ENCODE measurements at places on chromosomes 2 and 18.

DNA sequence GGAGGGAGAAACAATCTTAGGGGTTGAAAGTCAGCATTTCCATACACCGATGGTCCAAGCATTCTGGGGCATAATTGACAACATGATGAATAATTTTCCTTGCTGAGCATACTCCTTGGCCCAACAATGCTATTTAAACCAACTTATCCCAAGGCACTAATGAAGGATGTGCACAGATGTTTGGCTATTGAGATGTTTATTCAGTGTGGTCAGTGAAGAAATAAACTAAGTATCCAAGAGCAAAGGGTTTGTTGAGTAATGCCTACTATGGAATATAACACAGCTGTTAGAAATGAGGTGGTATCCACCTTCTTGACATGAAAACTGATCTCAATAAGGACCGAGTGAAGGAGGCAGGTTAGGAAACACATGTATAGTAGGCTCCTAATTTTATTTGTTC is 53.9 kb upstream of the RAB6D start:
- DNase-seq: no peak

GRCh38 chr2:203072371-203072770 is 57.7 kb downstream of the NBEAL1 start:
- no peak for DNase-seq

GRCh38 chr2:181673173-181673572 is 7.1 kb downstream of the NEUROD1 start:
- DNase-seq: no peak

DNA sequence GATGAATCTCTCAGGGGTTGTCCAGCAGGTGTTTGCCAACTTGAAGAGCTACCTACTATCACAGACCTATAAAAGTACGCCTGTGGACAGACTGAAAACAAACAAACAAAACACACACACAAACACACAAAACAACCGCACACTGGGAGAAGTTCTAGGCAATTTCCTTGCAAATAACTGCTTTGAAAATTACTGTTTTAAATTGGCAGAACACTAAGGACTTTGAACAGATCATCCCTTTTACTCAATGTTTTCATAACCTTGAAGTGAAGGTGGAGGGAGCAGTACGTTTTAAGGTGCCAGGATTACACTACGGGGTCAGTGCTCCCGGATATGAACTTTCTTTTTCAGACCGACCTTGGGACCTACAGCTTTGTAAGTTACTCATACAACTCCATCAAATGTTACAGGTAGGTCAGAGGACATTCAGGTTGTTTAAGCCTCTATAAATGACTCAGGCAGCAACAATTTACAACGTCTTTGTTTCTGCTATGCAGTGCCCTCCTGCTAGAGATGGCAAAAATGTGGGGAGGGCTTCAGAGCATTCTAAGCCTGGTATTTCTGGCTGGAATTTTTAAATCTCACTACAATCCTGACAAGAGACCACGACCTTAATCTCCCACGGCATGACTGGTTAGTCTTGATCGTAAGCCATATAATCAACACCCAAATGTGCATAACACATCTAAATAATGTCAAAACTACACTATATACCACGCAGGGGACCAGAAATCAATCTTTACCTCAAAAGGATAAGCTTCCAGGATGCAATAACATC is 1.4 kb upstream of the SLC20A1 start:
- DNase-seq: no peak

- DNase-seq: no peak
Observed at GRCh38 chr18:48545757-48546321, 7.0 kb downstream of the CTIF start.

DNA sequence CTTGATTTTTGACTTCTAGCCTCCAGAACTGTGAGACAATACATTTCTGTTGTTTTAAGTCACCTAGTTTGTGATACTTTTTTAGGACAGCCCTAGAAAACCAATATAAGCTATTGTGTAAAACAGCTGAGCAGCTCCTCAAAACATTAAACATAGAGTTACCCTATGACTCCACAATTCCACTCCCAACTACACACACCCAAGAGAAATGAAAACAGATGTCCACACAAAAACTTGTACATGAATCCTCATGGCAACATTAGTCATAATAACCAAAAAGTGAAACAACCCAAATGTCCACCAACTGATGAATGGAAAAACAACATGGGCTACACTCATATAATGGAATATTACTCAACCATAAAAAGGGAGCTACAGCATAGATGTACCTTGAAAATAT is 32.6 kb downstream of the TNS1 start:
- DNase-seq: no peak

- DNase-seq: no peak
Observed at GRCh38 chr2:120764991-120765677, 29.5 kb downstream of the GLI2 start.

DNA sequence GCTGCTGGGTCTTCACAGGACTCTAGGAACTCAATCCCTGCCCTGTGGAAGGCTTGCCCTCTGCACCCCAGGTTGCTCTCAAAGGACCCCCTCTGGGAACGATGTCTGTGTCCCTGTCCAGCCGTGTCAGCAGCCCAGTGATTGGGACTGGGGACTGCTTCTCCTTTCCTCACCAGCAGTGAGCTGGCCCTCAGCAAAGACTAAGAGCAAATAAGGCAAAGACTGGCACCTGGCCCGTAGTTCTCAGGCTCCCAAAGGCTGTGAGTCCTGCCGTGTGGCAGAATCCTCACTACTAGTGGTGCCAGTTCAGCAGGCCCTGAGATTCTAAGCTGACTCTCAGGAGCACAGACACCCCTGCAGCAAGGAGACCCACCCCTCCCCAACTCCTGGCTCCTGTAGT is 47.8 kb downstream of the TMEM163 start:
- DNase-seq: no peak

GRCh38 chr2:53751728-53752127 is 15.9 kb upstream of the CHAC2 start:
- no peak for DNase-seq

GRCh38 chr2:56012221-56012765 is 88.7 kb upstream of the EFEMP1 start:
- DNase-seq: no peak

GRCh38 chr18:37006742-37007141 is 177.8 kb downstream of the KIAA1328 start:
- DNase-seq: no peak

GRCh38 chr2:51969347-51969746 is 937.4 kb upstream of the NRXN1 start:
- no peak for DNase-seq

GRCh38 chr2:156321243-156321904 is 11.1 kb downstream of the NR4A2 start:
- no peak for DNase-seq

DNA sequence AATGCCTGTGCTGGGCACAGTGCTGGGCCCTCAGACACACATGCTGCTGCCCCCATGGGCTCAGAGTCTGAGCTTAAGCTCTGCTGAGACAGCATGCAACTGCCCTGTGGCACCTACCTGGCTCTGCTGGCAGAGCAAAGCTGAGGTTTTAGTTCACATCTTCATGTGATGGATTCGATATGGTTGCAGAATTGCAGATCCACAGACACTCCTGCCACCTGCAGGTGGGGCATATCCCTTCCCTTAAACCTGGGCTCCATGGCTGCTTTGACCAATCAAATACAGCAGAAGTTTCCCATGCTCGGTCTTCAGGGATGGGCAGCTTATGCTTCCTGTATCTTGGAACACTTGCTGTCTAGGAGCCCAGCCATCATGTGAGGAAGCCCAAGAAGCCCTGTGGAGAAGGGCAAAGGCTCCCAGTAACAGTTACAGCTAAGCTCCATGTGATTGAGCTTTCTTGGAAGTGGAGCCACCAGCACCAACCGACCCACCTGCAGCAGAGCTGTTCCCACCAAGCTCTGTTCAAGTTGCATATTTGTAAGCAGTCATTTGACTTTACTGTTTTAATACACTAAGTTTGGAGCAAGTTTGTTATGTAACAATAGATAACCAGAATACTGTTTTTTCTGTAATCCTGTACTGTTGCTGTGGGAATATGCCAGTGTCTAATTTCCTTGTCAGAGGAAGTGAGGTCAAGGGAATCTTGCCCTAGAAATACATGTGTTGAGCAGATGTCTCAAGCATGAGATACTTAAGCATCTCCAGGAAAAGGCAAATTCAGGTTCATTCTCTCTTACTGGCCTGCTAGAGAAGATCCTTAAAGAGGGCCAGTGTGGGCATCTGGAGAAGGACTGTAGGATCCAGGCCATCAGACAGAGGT is 79.3 kb downstream of the SH3RF3 start:
- DNase-seq: no peak

GRCh38 chr2:43219383-43220228 is 6.8 kb downstream of the ZFP36L2 start:
- DNase-seq: peak; percentile 47

- no peak for DNase-seq
Observed at GRCh38 chr2:99096728-99097127, 44.8 kb upstream of the C2orf15 start.

GRCh38 chr2:2484301-2484700 is 153.2 kb upstream of the MYT1L start:
- DNase-seq: no peak

- DNase-seq: no peak
Observed at GRCh38 chr2:11899264-11899818, 152.9 kb downstream of the LPIN1 start.

DNA sequence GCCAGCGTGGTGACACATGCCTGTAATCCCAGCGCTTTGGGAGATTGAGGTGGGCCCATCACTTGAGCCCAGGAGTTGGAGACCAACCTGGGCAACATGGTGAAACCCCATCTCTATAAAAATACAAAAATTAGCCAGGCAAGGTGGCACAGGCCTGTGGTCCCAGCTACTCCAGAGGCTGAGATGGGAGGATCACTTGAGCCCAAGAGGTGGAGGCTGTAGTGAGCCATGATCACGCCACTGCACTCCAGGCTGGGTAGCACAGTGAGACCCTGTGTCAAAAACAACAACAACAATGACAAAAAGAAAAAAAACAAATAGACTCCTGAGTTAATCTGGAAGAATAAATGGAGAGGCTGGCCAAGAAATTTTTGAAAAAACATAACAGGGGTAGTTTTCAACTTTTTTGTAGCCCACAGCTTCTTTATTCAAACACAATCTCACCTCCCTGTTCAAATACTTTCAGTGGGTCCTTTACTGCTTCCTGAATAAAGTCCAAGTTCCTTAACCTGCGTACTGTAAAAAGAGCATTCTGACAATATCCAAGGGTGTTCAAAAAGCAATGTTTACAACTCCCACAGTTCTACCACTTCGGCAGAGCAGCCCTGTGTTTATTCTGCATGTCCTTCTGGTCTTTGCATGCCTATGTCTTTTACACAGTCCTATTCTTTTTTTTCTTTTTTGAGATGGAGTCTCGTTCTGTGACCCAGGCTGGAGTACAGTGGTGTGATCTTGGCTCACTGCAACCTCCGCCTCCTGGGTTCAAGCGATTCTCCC is 53.5 kb downstream of the LRRFIP1 start:
- no peak for DNase-seq

DNA sequence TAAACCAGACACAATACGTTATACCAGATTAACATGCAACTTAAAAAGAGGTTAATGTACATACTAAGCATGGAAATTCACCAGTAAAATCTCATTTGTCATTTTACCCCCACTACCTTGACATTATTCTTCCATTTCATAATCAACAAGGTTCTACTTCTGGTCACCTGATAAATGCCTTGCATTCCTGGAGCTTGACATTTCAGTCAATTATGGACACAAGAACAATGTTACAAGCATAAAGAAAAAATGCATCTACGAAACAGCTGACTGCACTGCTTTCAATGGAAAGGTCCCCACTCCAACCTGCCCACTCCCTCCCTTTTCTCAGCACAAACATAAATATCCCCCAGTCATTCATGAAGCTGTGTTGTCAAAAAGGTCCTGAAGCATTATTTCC is 31.4 kb downstream of the ARL5A start:
- no peak for DNase-seq

- no peak for DNase-seq
Observed at GRCh38 chr2:101087638-101088037, 63.5 kb downstream of the TBC1D8 start.

- no peak for DNase-seq
Observed at GRCh38 chr2:11305958-11306357, 38.5 kb downstream of the ROCK2 start.

DNA sequence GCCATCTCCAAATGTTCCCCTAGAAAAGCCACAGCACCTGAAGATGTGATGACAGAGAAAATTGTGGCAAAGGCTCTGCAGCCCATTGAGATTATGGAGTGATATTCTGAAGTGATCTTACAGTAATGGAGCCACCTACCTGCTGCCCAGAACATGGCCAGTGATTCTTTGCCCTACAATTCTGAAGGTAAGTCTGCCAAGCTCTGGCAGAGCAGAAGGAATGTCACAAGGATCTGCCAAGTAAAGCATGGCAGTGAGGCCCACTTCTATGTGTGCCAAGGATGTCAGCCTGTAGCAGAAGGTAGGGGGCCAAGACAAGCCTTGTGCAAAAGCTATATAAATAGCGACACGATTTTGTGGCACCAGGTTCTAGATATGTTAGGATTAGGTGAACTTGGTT is 155.1 kb downstream of the RND3 start:
- no peak for DNase-seq

DNA sequence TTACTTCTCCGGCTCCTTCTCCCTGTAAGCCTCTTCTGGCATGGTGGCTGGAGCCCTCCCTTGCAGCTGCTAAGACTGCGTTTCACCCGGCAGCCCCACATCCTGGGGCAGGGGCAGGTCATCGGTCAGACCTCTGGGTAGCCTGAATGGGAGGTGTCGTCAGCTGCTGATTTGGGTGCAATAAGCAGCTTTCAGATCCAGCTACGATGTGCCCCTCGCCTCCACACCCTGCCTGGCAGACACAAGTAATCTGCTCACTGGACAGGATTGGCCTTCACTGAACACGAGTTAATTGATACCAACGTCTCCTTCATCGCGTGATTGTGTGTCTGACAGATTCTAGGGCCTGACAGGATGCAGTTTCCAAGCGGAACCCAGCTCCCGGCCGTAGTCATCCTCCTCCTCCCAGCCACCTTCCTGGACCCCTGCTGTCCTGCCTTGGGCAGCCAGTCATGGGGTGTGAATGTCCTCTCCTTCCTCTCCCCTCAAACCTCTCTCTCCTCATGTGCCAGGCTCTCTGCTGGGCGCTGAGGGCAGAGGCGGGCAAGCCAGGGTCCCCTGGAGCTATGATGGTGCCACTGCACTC is 18.9 kb upstream of the PDIA6 start:
- DNase-seq: no peak

DNA sequence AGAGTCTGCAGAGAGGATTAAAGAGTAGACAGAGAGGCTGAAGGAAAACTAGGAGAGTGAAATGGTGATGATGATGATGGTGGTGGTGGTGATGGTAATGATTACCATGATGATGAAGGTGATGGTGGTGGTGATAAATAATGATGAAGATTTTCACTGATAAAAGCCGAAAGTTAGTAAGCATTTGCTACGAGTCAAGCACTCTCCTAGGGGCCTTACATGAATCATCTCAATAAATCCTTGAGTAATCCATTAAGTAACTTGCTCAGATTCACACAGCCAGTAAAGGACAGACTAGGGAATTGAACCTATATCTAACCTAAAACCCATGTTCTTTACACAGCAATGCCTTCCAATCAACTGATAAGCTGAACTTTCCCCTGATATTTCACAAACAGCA is 106.7 kb upstream of the PGAP1 start:
- no peak for DNase-seq

Measured in stimulated activated CD8-positive, alpha-beta memory T cell treated with anti-CD3 and anti-CD28 coated beads, Interleukin-15, amount 100 ng/mL, for 4 hours (primary cell).